ENCODE measurements at places on chromosomes 3 and 15.

DNA sequence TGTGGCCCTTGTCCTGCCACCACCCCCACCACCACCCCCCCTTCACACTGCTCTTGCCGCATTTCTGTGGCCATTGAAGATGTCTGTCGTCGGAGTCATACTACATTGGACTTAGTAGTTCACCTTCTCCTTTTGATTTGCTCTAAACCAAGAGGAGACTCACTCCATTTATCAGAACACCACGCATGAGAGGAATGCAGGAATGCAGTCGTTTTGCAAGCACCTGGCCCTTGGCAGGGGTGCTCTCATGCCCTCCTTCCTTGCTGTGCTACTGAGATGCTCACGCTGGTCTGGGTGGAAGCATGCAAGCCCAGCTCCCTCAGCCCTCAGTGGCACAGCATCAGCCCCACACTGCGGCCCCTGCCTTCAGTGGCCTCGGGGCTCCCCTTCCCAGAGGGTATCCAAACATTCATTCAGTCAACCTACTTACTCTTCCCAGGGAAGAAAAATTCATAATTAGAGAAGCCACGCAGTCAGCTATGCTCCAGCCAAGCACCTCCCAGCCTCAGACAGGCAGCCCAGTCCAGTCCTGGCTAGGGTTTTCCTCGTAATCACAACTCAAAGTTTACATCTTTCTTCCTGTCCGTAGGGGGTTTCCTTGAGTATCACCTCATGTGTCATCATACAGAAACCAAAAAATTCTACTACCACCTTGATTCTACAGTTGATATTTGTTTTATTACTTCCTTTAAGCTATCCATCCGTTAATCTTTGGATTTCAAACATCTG lies 520.0 kb downstream of the GABRG3 start:
- no peak for DNase-seq

GRCh38 chr15:43792761-43793476 lies 799 bp downstream of the SERF2 start:
- DNase-seq, result no peak

- no peak for DNase-seq
These were observed 60.8 kb downstream of the SNRK start for GRCh38 chr3:43346978-43347749.

DNA sequence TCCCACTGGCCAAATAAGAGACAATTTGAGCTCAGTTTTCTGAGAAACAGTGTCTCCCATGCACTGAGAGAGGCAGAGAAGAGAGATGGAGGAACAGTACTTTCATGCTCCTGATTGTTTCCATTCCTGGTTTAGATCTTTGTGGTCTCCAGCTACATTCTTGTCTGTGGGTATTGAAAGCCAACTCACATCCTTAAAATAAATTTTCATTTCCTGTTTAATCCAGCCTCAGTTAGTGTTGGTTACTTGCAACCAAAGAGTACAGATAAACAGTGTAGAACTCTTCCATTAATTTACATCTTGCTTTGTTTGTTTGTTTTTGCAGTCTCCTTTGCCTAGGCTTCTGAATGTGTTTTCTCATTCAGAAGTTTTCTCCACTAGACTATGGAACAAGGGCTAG lies 123.7 kb upstream of the CLSTN2 start:
- DNase-seq, result no peak

DNA sequence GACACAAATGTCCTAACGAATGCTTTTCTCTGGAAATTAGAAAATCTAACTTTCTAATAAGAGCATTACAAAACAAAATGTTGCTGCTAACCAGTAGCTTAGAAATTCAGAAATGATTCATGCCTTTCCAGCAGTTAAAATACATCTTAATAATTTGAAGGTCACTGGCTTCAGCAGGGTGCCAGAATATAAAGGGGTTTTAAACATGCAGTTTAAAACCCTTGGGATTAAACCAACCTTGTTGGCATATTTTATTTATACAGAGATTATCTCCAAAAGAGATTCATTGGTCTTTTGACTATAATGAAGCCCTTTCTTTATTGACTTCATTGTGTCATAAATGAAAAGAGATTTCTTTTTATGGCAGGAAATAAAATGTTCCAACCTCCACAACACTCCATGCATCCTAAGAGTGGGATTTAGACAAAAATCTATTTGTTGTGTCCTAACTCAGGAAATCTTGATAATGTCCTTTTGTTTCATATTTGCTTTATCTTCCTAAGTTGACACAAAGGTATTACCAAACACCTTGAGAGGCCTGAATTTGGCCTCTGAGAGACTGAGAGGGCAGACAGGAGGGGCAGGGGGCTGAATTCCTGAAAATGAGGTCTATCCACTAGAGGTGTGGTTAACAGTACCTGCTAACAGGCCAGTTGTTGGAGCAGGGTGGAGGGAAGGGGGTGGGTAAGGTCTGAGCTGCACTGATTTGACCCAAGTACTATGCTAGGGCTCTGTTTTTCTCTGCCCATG lies 124.4 kb downstream of the FEZF2 start:
- no peak for DNase-seq

DNA sequence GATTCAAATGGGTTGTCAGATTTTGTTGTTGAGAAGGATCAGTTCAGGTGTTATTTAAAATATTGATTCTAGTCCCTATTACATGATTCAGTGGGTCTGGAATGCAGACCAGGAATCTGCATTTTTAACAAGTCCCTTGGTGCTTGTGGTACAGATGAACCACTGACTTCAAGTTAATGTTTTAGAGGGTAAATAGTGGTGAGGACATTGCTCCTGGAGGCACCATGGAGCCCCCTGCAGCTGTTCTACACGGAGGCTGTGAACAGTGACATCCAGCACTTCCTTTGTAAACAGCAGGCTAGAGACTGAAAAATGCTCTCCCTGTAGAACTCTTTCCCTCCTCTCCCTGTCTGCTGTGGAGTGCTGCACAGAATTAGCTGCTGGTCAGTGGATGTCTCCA lies 4.8 kb upstream of the FSIP1 start:
- no peak for DNase-seq

DNA sequence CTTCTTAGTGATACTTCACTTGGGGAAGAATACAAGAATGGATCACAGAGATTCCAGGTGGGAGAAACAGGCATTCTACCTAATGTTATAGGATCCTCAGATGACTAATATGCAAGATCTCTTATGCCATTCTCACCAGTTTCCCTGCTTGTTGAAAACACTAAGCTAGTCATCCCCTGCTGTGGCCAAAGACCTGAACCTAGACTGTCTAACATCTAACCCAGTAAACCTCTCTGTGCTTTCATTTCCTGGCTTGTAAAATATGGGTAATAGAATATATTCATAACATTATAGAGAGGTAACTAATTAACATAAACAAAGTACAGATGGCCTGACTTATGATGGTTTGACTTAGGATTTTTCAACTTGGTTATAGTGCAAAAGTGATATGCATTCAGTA lies 776.3 kb downstream of the TUSC7 start:
- DNase-seq, result no peak

DNA sequence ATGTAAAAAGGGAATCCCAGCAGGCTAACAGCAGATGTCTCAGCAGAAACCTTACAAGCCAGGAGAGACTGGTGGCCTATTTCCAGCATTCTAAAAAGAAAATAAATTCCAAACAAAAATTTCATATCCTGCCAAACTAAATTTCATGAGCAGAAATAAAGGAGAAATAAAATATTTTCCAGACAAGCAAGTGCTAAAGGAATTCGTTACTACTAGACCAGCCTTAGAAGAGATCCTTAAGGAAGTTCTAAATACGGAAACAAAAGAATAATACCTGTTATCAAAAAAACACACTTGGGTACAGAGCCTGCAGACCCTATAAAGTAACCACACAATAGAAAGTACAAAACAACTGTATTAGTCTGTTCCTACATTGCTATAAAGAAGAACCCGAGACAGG lies 41.4 kb downstream of the HDGFL3 start:
- no peak for DNase-seq

- DNase-seq, result no peak
These were observed 137.3 kb upstream of the TGFBR2 start for GRCh38 chr3:30469133-30469532.

GRCh38 chr3:61483997-61484396 lies 77.4 kb upstream of the PTPRG start:
- DNase-seq, result no peak

DNA sequence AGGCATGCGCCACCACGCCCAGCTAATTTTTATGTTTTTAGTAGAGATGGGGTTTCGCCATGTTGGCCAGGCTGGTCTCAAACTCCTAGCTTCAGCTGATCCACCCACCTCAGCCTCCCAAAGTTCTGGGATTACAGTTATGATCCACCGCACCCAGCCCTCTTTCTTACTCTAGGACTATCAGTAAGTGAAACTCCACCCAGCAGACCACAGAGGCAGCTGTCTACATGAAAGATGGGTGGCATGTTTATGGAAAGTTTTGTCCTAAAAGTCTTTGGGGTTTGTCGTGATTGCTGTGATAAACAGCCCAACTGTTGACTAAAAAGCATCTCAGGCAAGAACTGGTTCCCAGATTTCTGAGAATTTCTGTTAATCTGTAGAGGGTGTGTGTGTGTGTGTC lies 10.9 kb downstream of the ARL6IP5 start:
- no peak for DNase-seq

DNA sequence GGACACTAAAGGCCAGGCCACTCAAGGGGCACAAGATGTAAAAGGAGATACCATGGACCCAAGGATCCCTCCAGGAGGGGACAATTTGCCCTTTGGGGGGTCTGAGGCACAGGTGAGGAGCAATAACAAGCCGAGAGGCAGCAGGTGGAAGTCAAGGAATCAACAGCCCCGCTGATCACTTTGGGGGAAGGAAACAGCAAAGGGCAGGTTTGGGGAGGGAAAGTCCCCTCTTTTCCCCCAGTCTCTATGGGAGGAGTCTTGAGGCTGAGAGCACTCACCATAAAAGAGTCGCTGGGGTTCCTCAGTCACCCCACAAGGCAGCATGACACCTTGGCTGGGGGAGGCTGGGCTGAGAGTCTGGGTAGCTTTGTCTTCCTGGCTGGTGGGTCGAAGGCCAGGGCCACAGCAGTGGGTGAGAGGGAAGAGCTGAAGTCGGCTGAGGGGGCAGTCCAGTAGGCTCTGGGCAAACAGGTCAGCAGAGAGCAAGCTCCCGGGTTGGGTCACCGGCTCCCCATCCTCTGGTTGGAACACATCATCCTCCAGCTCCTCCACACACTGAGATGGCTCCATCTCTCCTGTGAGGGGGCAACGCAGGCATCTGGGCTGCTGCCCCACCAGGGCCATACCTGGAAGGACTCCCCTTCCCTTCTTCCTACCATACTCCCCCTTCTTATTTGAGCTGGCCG lies 3.0 kb downstream of the BMF start:
- DNase-seq, result no peak

DNA sequence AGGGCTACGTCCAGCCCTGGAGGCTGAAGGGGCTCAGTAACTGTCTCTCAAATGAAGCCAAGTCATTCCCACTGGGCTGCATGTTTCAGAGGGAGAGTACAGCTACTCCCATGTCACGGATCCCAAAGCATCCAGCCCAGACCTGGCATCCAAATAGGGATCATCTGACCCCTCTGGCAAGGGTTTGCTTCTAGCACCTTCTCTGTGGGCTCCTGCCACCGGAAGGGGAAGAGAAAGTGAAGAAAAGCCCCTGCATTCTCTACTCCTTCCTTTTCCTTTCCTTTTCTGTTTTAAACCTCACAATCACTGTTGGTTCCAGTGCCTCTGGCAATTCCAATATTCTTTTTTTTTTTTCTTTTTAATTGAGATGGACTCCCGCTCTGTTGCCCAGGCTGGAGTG lies 64.5 kb upstream of the CTSH start:
- DNase-seq, result no peak

- no peak for DNase-seq
These were observed 15.7 kb downstream of the BHLHE40 start for GRCh38 chr3:4994823-4995499.

DNA sequence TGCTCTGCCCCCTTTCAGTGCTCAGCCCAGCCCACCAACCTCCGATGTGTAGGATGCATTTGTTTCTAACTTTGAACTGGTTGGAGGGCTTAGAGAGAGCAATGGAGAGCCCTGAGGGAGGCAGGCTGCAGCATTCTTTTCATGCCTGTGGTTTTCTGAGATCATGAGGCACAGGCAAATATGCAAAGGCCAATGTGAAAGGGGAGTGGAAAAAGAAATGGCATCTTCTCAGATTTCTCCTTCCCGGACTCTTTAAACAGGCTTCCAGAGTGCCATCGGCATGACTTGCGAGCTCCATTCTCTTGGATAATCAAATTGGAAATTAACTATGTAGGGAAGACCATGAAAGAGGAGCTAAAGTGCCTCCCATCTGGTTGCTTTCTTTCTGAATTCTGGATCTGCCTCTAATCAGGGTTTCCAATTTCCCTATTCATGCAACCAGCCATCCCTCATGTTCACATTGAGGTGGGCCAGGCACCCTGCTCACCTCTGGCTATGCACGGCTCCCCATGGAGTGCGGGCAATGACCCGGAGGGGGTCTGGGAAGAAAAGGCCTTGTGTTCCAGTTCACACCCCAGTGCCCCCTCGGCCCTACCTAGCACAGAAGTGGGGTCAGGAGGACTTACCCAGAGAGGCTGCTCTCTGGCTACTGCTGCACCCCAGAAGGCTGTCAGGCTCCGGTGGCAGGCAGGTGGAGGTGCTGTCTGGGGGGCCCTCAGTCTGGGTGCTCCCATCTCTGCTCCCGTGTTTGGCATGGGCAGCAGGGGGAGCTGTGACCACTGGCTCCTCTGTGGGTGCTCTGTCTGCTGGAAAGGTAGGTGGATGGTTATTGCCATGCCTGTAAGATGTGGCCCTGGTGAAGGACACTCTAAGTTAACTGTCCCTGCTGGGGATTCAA lies 16.1 kb downstream of the AMOTL2 start:
- no peak for DNase-seq

DNA sequence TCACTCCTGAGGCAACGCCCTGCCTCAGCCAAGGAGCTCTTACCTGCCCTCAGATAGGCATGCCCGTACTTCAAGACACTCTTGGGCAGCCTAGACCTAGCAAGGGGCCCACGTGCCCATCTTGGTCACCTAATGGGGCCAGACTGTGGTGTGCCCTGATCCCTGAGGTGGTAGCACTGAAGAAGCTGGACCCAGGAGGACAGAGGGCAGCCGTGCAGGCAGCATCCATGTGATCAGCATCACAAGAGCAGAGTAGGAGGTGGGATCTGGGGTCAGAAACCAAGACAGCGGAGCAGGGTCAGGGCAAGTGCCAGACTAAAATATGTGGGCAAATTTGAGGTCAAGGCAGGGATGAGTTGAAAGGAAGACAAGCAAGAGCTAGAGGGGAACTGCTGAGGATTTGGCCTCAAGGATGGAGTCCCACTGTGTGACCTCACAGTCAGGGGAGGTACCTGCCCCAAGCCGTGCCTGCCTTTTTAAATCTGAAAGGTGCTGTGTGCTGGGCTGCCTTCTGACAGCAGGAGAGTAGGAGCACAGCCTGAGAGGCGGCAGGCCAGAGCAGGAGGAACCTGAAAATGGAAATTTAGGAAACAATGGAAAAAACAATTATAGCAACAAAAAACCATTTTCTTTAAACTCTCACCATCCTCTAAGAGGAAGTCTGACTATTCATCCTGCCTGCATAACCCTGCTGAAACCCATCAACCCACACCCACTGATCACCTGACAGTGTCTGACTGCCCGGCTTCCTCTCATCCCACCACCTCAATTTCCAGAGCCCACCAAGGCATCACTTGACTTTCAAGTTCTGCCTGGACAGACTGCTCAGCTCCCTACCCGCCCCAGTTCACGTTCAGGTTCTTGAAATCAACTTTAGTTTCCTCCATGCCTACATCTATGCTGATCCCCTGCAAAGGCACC lies 7.3 kb downstream of the ZBTB38 start:
- DNase-seq, result no peak
